ENCODE measurements at places on chromosomes 1 and 21.

DNA sequence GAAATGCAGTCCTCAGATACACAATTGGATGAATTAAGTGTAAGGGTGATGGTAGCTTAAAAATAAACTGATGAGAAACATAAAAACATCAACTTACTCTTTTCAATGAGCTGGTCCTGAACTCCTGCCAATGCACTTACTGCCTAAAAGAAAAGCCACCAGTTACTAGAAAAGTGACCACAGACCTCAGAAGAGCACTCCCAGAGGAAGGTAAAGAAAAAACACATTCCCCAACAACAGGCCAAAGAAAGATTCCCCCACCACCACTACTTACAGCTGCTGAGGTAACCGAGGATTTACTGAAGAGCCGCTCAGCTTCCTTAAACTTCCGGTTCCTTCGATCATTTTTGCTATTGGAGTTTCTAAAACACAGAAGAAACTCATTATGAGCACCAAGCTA, 5.4 kb downstream of the MEAF6 start:
- no peak for DNase-seq

GRCh38 chr1:121522061-121522759, 337.4 kb downstream of the SRGAP2C start:
- DNase-seq: no peak

DNA sequence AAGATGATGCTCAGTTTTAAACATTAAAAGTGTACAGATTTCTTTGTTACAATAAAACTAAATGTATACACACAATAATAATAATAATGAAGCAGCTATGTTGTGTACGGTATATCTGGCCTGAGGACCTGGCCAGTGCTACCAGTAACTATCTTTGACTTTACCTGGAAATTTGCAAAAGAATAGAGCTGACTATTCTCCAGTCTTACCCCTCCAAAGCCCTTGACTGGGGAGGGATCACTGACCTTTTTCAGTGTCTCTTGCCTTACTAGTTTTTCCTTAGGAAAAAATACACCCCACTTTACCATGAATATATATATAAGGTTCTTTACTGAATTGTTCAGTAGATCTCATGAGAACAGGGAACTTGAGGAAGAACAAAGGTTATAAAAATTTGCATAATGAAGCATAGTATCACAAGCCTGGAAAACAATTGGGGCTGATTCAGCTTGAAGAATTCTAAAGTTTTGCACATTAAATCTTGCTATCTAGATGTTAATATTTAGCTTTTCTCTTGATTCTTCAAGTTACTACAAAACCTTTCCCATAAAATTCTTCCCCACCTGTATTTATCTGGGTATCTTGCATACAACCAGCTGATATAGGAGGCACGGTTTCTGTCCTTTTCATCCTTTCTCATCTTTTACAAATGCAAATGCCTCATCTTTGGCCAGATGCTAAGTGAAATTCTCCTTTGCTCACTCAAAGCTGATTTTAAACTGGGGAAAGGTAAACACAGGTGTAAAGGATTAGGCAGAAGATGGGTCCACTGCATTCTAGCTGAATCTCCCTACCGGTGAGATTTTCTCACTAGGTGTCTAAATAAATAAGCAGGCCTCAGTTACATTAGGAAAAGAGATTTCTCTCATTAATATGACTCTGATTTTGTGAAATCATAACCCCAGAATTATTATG, 25.0 kb upstream of the SLAMF1 start:
- no peak for DNase-seq

GRCh38 chr1:160705742-160706141, 5.9 kb downstream of the CD48 start:
- no peak for DNase-seq

GRCh38 chr1:242522304-242522945, 2.1 kb downstream of the PLD5 start:
- no peak for DNase-seq

DNA sequence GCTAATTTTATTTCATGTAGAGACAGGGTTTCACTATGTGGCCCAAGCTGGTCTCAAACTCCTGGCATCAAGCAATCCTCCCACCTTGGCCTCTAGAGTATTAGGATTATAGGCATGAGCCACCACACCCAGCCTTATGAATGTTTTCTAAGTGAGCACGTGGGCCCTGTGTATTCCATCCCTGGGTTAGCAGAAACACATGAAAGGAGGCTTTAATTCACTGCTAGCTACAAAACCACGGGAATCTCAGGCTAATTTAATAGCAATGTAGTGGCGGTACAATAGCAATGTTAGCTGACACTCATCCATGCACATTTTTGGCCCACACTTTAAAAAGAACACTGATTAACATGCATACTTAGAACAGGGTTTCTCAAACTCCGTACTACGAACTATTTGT, 32.0 kb downstream of the VTCN1 start:
- no peak for DNase-seq

- DNase-seq: no peak
Measured at GRCh38 chr21:24840287-24840686, 767.0 kb downstream of the MRPL39 start.

DNA sequence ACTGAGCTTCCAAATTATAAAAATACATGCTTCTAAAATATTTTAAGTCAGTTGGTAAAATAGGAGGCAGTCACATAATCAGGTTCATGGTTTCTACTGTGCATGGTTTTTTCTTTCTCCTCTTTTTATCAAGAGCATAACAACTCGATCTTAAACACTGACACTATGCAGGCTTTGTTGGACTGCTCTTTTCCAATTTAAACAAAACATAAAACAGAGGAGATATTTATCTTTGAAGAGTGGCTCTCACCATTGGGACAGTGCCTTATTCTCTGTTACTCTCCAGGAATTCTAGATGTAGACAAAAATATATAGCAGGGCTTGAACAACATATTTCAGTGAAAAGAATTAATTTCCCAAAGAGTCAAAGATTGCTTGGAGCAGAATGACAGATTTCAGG, 883.5 kb upstream of the ADGRL2 start:
- no peak for DNase-seq

GRCh38 chr1:186681121-186681520, 898 bp upstream of the PTGS2 start:
- no peak for DNase-seq

GRCh38 chr1:47834326-47834725, 162.9 kb downstream of the TRABD2B start:
- DNase-seq: no peak

DNA sequence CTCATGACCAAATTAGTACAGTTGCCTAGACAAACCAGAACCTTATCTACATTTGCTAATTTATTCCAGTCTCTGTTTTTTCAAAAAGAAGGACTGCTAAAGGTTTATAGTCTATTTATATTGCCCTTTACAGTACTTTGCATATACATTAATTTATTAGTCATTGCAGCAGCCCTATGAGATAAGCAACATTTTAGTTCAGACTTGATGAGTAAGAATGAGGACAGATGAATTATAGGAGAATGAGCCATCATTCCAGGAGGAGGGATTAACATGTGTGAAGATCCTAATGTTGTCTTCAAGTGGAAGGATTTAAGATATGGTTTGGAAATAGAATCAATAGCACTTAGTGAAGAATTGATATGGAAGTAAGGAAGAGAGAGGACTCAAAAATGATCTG, 152.4 kb downstream of the KCTD3 start:
- DNase-seq: no peak

DNA sequence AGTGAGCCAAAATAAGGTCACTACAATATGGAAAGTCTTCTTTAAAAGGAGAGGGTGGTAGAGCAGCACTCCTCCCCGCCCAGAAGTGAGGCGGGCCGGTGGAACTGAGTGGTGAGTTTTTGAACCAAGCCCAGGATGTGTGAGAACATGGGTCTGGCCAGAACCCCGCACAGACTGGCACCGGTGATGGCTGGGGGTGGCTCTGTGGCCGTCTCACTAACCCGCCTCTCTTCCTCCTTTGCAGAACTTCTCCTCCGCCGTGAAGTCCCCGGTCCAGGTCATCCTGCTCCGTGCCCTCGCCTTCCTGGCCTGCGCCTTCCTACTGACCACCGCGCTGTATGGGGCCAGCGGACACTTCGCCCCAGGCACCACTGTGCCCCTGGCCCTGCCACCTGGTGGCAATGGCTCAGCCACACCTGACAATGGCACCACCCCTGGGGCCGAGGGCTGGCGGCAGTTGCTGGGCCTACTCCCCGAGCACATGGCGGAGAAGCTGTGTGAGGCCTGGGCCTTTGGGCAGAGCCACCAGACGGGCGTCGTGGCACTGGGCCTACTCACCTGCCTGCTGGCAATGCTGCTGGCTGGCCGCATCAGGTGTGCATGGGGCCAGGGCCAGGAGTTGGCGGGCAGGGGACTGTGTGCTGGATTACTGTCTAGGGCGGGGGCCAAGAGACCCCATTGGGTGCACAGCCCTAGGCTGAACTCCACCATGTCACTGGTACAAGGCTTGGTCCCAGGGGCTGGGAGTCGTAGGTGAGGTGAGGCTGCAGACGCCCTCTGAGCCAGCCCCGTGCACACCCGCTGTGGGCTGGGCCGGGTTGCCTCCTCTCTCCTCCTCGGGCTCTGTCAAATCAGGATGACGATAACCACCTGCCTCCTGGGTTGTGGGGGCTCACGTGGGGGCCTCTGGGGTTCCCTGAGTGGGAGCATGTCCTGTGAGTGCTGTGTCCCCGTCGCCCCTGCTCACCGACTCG, 12.4 kb downstream of the TMEM201 start:
- no peak for DNase-seq

DNA sequence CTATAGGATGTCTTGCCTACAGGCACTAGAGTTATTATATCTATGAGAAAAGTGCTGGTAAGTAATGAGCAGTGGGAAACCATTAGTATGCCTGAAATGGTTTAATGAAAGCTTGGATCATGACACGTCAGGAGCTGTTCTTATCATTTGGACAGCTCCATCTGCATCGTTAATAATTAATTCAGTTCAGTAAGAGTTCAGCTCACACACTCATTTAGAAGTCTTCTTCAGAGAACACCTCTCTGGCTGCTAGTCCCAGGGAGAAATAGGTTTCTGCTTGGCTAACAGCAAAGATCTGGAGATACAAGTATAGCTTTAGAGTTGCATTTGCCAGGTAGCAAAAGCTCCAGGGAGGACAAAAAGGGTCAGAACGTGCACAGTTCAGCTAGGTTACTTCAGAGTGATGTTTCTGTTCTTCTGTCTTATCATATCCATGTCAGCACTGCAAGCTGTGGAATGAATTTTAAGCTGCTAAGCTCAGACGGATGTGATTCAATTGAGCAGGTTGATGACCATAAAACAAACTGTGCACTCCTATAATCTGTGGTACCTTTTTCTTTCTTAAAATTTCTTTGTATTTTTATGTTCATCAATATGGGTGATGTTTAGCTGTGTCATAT, 173.6 kb downstream of the ADGRL2 start:
- no peak for DNase-seq

DNA sequence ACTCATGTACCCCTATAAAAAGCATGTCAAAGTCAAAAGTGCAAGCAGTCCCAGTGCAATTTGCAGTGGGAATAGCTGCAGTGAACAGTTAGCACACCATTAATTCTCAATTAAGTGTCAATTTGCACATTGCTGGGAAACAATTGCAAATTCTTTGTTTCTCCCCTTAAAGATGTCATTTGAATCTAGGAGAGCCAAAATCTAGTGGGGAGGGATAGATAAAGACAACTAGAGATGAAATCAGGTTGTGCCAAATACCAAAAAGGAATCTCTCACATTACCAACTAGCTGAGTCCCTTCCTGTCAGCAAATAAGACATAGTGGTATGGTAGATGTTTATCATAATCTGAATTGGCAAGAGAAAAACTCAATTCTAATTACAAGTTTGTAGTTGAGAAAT, 330.7 kb downstream of the NUF2 start:
- DNase-seq: no peak

GRCh38 chr1:164754088-164754600, 195.2 kb downstream of the PBX1 start:
- no peak for DNase-seq

GRCh38 chr1:235502601-235503402, 1.4 kb downstream of the B3GALNT2 start:
- DNase-seq: no peak

GRCh38 chr1:244768804-244769203, 66.7 kb upstream of the COX20 start:
- no peak for DNase-seq

- no peak for DNase-seq
Measured at GRCh38 chr1:236502579-236502971, 21.2 kb upstream of the LGALS8 start.

DNA sequence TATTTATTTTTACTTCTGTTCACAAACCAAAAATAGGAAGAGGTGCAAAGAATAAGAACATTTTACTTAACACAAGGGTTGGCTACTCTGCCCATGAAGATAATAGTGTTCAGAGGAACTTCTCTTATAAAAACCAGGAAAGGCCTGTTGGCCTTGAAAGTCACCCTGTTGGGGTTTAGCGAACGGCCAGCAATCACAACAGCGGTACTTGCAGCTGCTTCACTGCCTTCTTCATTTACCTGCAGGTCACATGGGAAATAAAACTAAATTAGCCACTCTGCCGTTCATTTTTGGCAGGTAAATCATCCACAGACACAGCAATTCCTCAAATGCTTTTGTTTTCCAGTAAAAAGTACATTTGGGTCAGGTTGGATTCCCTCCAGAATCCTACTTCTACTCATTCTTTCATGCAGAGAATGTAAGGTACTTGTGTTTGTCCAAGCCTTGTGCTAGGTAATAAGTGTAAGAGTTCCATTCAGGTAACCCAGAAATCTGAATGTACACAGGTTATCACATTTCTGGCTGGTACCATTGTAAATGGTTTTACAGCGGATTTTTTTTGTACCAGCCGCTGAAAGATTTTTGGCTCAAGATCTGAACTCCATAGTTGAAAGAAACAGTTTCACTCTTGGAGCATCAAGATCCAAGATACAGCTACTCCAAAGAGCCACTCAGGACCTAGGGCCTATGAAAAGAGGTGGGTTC, 13.1 kb downstream of the SERPINC1 start:
- DNase-seq: no peak

DNA sequence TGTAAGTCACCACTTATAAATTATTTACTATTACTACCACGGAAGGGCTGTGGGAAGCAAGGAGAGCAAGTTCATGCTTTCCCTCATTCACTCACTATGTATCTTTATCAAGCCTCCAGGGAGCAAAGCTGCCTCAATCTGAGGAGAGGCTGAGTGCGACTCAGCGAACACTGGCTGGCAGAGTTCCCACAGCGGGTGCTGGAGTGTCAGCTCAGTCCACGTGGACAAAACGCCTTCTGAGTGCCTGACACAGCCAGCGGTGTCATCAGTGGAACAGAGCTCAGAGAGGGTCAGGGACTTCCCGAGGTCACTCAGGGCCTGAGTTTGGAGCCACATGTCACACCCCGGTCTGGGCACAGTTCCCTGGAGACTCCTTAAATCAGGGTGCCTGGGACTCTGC, 16.9 kb downstream of the MATN1 start:
- DNase-seq: no peak

Data from COLO829 (cell line).